Activated CD4-positive, alpha-beta T cell treated with anti-CD3 and anti-CD28 coated beads, Interleukin-2, amount 10 ng/mL, durations not matched to agents 7 days and 5 days (primary cell): ENCODE measurements at places on chromosomes 4 and X.

DNA sequence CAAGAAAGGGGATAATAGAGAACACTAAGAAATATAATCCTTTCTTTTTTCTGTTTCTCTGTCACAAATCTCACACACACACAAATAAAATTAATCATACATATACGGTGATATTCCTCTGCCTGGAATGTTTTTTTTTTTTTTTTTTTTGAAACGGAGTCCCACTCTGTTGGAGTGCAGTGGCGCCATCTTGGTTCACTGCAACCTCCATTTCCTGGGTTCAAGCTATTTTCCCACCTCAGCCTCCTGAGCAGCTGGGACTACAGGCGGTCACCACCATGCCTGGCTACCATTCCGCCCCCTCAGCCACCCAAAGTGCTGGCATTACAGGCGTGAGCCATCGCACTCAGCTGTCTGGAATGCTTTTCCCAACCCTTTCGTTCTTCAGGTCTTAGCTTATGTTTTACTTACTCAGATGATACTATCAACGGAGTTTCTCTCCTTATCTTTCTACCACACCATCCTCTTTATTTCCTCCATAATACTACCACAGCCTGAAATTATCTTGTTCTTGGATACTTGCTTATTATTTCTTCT, 69.3 kb downstream of the ANKRD17 start:
- DNase-seq, result no peak

DNA sequence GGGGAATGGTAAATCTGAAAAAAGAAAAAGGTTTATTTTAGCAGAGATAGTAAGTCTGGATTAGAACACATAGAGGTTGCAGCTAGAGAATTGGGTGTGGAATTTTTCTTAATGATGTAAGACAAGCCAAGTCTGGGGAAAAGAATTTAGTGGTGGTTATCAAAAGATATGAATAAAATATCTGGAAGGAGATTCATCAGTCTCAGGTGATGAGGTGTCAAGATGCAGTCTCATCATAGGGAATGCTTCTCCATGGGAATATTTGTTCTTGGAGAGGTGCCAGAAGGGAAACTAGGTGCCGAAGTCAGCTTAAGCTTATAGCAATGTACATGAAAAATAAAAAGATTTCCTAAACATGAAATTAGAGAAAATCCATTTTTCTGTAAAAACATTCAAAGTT, 504.1 kb upstream of the NR3C2 start:
- no peak for DNase-seq

- DNase-seq, result no peak
Measured at GRCh38 chr4:29467044-29467717, 1253.0 kb upstream of the PCDH7 start.

DNA sequence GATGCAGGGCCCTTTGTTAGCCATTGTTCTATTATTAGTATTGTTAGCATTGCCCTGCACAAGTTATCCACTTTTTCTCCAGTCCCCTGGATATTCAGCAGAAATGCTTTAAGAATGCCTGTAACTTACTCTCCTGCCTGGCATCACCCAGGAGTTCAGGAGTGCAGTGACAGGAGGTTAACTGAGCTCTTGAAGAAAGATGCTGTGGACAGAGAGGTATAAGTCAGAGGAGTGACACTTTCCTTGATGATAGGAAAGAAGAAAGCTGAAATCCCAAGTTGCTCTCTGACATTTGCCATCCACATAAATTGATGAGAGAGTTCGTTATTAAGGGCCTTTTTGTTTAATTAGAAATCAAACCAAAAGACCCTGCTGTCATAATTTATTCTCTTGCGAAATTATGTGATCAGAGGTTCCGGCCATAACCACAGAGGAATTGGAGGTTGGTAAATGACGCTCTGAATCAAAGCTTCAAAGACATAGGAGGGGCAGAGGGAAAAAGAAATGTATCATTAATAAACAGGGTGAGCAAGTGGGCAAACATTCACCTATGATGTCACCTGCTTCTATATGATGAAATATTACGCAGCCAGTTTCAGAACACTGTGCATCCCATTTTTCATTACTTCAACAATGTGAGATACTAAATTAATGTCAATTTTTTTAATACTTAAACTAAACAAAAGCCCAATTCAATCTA, 230.2 kb upstream of the JADE1 start:
- no peak for DNase-seq

DNA sequence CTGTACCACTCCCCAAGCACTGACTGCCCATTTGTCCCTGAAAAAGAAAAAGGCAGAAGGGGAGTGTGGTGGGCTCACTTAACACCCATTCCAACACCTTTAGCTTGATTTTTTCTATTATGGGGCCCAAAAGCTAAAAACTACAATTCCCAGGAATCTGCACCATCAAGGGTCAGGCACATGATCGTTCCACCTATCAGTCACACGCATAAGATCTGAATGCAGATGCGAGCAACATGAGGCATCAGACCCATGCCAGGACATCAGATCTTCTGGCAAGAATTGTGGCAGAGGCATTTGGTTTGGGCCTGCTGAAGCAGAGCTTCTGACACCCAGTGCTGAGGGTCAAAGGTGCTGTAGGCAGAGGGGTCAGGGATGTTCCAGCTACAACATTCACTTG, 595.9 kb downstream of the BCOR start:
- DNase-seq, result no peak

DNA sequence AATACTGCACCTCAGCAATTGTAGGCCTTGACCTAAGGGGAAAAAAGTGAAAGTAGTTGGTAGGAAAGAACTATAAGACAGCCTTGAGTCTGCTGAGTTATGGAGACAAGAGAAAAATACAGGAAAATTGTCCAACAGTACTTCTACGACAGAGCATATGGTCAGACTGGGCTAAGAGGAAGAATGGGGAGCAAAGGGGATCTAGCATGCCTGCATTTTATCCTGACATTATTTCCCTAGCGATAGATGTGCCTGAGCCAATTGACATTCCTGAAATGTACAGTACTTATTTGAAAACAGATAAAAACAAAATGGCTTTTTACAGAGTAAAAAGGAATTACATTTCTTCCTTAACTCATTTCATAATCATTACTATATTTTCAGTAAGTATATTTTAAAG, 22.2 kb downstream of the GUCY1A1 start:
- DNase-seq, result no peak

- no peak for DNase-seq
Measured at GRCh38 chr4:142036795-142037583, 400.6 kb downstream of the IL15 start.

DNA sequence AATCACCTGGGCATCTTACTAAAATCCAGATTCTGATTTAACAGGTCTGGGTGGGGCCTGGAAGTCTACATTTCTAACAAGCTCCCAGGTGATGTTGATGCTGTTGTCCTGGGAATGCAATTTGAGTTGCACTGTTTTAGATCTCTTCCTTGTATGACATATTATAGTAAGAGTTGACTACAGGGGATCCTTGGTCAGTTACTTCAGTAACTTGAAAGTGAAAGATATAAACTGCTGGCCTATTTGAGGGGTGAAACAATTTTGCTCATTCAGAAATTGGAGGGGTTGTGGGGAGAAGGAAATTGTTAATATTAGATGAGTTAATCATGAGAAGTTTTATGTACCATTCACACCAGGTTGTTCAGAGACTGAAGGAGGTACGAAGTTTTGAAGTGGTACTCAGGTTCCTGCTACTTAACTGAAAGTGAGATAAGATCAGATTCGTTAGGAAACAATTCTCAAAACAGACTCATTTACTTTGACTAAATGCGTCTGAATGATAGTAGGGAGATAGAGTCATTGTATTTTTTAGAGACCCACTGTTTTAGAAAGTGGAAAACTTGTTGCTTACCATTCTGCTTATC, 12.5 kb downstream of the SH2D1A start:
- DNase-seq, result no peak

GRCh38 chr4:26793735-26794134, 66.9 kb upstream of the STIM2 start:
- DNase-seq, result no peak

GRCh38 chrX:148501386-148502066, 1.1 kb downstream of the AFF2 start:
- DNase-seq, result peak; percentile 7

DNA sequence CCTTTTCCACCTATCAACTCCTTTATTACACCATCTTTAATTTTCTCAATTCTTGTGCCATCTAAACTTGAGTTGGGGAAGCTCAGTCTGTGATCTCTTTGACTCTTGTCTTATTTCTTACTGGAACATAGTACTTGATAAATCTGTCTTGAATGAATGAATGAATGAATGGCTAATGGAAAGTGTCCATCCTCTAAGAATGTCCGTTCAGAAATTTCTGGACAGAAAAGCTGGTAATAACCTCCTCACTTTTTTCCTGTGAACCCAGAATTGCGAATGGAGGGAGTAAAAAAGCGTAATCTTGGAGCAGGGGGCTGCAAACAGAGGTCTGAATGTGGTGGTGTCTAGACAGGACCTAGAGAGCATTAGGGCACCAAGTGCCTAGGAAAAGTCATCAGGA, 9.4 kb upstream of the CLTRN start:
- no peak for DNase-seq

GRCh38 chr4:27233531-27233930, 372.9 kb downstream of the STIM2 start:
- no peak for DNase-seq

DNA sequence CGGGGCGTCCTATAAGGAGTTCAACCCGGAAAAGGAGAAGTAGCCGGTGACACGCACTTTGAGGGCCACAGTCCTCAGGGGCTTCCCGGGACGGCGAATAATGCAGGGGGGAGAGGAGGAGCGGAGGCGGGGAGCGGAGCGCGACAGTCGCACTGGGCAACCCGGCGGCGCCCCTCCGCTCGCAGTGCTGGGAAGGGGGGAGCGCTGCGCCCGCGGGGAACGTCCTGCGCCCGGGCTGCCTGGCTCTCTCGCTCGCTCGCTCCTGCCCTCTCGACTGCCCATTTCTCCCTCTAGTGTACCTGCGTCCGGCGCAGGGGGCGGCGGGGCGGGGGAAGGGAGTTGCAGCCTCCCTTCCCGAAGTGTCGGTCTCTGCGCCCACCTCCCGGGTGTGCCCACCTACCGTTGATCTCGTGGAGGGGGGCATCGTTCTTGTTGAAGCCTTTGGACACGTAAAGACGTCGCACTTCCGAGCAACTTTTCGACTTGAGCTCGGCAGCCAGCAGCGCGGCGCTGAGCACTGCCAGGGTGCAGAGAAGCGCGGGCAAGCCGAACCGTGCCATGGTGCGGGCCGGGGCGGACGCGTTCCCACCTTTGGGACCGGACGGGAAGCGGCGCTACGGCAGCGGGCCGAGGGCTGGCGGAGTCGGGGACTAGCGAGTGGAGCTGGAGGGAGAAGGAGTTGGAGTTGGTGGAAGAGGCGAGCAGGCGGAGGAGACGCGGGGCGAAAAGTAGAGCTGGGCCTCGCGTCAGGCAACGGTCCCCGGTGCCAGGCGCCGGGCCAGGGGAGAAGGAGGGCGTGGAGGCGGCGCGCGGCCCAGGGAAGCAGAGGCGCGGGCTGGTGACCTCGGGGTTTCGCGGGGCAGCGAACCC, 648 bp downstream of the GPC4 start:
- no peak for DNase-seq

DNA sequence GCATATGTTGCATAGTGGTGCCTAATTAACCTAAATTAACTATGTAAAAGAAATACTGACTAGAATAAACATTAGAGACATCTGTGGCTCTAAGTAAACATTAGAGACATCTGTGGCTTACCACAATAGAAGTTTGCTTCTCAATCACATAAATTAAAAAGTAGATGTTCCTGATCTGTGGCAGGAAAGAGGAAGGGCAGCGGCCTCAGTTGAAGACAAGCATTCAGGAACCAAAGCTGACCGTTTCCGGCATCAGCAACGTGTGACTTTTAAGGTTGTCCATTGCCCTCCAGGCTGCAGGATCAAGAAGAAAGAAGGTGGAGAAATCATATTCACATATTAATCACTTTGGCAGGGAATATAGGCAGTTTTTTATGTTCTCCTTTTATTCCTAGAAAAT, 336.3 kb upstream of the TRAM1L1 start:
- DNase-seq, result no peak

GRCh38 chr4:168188754-168189153, 96.4 kb downstream of the ANXA10 start:
- no peak for DNase-seq

- no peak for DNase-seq
Measured at GRCh38 chrX:46683048-46683447, 75.9 kb downstream of the SLC9A7 start.

DNA sequence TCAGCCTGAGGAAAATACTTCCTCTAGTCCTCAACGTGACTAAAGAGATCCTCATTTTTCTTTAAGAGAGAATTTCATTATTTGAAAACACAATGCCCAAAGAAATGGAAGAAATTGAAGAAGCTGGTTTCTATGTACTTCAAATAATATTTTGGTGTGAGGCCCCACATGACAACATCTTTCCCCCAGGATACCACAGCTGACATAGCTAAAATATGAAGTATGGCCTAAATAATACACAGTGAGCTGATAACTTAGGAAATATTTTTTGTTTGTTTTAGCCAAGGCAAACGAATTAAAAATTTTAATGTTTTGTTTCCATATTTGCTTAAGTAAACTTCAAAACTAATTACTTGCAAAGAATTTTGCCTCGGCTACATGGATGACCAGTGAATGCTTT, 149.2 kb downstream of the CBR4 start:
- no peak for DNase-seq

DNA sequence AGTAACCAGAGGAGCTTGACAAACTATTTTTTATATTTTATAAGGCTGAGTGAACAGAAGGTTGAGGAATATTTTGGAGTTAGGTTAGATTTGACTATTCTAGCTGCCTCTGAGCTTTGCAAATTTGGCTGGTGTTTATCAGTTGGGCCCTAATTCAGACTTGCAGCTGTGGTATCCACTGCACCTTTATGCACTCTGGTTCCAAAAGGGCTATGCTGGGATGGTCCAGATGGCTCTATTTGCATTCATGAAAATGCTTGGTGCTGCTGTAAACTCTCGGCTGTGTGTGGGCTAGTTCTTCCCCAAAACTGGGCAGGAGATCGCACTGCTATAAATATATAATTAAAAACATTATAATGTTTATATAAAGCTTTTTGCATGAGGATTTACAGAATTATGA, 106.3 kb downstream of the REPS2 start:
- no peak for DNase-seq

- no peak for DNase-seq
Measured at GRCh38 chr4:185015108-185015507, 3.2 kb upstream of the HELT start.

DNA sequence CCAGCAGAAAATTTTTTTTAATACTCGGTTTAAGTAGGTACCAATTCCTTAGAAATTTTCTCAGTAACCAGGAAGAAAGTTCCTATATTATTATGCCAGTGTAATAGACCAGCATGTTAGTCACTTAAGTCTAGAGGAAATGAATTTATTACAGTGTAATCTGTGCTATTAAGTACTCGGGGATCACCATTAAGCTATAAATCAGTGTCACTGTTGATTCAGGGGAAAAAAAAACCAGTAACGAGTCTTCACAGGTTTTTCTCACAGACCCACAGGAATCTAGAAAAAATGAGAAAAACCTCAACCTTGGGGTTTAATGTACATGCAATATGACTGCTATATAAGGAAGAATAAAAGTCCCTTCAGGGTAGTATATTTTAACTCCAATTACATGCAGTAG, 138.3 kb upstream of the IL1RAPL2 start:
- no peak for DNase-seq

GRCh38 chr4:21952549-21952948, 4.0 kb upstream of the KCNIP4 start:
- DNase-seq, result no peak
